OCI-M1 (cell line): ENCODE measurements at places on chromosomes 5 and 9.

GRCh38 chr5:135833961-135834638, 363 bp upstream of the SLC25A48 start:
- DNase-seq, result peak; percentile 74

DNA sequence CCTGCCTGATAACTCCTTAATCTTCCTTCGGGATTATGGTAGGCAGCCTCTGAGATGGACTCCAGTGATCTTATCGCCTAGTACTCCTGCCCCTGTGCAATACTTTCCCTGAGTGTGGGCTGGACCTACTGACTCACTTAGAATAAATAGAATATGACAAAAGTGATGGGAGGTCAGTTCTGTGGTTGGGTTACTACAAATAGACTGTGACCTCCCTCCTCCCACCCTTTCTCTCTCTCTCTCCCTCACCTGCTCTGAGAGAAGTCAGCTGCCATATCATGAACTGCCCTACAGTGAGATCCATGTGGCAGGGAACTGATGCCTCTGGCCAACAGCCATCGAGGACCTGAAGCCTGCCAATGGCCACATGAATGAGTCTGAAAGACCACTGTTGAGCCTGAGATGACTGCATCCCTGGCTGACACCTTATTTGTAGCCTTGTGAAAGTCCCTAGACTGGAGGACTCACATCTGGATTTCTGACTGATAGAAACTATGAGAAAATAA, 31.7 kb downstream of the NRG2 start:
- DNase-seq, result peak; percentile 60

DNA sequence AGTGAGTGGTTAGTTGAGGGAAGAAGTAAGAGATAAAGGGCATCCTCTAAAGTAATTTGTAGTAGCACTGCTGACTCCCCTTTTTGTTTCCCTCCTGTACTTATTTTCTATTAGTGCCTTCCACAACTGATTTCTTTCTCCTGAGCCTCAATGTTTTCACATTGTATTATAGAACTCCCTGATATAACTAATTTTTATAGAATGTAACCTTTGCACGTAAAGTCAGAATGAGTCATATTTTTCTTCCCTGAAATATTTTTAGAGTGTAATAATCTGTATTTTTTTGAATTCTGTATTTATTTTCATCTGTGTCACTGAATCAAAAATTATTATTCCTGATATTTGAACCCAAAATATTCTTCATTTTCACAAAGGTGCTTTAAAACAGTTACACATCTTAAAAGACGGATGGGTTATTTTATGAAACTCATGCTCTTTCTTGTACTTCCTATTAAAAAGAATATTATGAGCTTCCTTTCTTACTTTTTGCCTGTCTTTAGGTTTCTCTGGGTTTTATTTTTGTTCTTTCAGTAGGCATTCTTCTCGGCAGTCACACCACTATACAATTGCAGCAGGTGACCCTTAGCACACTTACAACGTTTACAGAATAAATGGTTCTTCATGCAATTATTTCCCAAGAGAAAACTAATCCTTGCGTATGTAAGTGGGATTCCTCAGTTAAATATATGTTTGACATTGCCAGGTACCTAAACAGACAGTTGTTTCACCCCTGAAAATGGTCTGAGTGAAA, 30.5 kb upstream of the DMRTA1 start:
- DNase-seq, result no peak

GRCh38 chr9:35481347-35481975, 8.4 kb upstream of the RUSC2 start:
- DNase-seq, result peak; percentile 71

- DNase-seq, result no peak
These were observed 430.1 kb upstream of the DAB2 start for GRCh38 chr5:39854771-39855410.

DNA sequence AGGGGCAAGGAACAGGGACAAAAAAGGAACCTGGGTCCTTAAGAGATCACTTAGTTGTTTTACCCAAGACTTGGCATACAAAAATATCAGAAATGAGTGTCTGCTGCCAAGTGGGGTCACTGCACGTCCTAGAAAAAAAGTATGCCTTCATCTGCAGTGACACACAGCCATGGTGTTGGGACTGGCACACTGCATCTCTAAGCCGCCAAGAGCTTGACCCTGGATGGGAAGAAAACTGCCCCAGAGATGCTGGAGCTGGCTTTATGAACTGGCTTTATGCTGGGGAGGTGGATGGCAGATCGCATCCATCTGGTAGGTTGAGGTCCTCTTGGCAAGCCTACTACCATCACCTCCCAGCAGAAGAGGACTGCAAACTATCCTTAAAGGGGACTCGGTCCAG, 51.7 kb downstream of the IRF1 start:
- DNase-seq, result no peak

DNA sequence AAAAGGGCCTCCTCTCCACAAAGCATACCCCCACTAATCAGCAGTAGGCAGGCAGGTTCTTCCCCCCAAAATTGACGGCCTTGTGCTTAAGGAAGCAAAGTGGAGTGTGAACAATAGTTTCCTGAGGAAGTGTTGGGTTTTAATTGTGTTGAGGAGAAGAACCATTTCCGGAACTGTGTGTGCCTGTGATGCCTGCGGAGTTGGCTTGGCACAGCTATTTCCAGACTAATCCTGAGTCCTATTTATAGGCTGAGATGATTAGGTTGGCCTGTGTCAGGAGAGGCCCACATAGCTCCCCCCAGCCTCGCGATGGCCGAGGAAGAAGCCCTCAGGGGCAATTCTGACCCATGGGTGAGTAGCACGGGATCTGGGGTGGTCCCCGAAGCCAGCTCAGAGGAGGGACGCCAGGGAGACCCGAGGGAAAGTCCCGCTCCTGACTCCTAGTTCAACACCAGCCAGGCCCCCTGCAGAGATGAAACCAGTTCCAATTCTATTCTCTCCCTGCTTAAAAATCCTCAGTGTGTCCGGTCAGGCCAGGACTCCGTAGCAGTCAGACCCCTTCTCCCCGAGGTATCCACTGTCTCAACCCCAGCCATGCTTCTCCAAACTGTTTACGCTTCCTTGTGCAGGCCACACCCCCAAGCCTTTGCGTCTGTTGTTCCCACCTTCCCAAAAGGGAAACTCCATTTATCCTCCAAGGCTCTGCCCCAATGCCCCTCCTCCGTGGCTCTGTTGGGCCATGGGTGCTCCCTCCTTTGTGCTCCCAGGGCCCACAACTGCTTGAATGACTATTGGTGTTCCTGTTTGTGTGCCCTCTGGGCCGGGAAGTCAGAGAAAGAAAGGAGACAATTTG, 18.1 kb downstream of the GSN start:
- DNase-seq, result no peak
